NCI-H2171 treated with DMSO at 0.1 percent for 48 hours (cell line): ENCODE measurements at places on chromosomes 6 and 20.
A peak's percentile ranks its signal among the peaks of the same experiment; 100 is the strongest.

DNA sequence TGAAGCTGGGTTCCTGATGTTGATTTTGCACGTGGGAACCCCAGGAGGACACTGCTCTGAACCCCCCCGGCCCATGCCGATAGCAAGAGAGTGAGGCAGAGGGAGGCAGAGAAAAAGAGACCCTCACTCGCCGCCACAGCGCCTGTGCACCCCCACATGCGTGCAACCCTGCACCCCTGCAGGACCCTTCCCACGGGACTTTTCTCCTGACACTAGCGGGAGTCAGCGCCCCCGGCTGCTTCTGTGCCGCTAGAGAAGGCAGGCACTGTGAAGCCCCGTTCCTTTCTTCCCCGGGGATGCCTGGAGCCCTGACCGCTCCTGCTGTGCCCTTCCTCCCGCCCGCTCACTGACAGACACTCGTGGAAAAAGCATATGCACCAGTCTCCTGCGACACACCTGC, 67.4 kb downstream of the GMPR start:
- no peak for DNase-seq

DNA sequence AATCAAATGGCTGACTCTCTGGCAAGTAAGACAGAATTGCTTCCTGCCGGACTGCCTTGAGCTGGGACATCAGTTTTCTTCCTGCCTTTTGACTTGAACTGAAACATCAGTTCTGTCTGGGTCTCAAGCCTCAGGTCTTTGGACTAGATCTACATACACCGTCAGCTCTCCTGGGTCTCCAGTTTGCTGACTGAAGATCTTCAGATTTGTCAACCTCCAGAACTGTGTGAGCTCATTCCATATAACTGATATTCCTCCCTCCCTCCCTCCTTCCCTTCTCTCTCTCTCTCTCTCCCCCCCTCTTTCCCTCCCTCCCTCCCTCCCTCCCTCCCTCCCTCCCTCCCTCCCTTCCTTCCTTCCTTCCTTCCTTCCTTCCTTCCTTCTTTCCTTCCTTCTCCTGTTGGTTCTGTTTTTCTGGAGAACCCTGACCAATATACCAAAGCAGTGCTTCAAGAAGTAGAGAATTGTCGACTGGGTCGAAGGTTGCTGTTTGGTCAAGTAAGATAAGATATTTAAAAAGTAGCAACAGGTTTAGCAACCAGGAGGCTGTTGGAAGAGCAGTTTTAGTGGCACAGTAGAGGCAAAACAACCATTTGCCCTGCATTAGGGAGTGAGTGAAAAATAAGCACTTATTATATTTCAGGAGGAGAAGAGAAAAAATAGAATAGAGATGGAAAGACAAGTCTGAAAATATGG, 33.1 kb upstream of the CMTR1 start:
- no peak for DNase-seq

- DNase-seq: no peak
Observed at GRCh38 chr6:75539136-75539535, 45.5 kb upstream of the FILIP1 start.

GRCh38 chr20:24870881-24871280, 78.2 kb upstream of the CST7 start:
- DNase-seq: no peak

DNA sequence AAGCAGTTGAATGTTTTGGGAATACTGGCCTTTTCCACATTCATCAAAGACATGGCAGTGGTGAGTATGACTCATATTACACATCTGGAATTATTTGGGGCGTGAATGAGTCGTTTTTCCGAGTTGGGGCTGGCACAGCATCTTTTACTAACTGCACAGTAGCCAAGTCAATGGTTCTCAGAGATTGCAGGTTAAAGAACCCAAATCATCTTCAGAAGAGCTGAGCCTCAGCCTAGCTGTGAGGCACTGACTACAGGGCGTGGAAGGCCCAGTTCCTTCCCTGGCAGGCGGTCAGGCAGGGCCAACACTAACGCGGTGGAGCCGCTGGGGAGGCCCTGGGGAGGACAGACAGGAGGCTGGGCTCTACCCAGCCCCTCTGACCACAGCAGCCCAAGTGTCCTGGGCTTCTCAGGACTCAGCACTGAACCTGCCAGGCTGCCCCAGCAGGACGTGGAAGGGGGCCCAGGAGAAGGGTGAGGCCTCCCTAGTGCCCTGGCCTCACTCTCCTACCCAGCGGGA, 20.1 kb upstream of the HELZ2 start:
- no peak for DNase-seq

GRCh38 chr6:53005663-53006250, 10.7 kb upstream of the GSTA4 start:
- no peak for DNase-seq

DNA sequence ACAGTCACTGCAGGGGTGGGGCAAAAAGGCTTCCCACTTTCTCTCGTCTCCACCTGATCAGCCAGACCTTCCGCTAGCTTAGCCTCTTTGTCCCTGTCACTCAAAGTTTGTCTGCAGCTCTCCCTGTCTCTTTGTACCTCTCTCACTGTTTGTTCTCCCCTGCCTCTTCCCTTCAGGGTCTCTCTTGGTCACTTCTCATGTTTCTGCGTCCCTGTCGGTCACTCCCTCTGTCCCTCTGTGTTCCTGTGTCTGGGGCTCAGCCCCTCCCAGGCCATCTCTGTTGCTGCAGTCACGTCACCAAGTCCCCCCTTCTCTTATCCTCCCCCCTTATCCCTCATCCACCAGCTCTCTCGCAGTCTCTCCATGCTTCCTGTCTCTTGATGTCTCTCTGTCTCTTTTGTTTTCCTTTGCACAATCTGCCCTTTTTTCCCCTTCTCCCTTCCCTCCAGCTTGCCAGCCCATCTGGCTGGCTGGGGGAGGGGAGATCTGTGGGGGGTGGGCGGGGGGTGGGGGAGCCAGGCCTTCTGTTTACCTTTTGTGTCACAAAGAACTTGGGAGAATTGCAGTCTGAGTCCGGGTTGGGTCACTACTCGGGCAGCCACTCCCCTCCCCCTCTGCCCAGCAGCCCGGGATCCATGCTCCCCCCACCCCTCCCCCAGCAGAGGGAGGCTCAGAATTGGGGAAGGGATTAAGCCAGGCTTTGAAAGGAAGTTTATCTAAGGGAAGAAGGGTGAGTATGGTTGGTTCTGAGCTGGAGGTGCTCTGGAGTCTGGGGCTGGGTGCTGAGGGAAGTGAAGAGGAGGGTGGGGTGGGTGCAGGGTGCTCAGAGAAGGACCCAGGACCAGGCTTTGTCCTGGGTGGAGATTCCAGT, 32.3 kb downstream of the FOXP4 start:
- DNase-seq: peak; percentile 94

DNA sequence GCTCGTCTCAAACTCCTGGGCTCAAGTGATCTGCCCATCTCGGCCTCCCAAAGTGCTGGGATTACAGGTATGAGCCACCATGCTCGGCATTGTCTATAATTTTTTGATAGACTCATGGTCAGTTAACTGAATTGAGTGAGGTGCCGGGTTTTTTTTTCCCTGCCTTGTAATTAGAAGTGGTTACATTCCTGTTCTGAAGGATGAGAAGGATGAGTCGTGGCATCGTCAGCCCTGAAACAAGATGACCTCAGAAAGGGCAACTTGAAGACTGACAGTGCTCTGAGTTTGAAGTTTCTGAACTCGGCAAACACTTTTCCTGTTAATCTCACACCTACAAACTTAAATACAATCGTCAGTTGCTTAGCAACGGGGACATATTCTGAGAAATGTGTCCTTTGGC, 158.7 kb upstream of the PDE10A start:
- no peak for DNase-seq

DNA sequence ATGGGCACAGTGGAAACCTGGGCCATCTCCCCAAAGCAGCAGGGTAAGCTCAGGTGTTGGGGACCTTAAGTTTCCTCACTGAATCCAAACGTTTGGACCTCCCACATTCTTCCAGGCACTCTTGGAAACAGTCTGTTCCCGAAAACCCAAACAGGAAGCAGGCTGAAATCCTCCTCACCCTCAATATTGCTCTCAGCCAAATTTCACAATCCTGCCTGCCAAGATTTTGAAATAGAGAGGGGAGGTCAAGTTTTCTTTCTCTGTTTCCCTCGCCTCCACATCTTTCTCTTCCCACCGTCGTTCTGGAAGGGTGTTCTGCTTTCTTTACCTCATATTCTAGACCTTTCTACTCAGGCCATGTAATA, 392.0 kb upstream of the SASH1 start:
- no peak for DNase-seq
